ENCODE measurements at places on chromosomes 4 and X. TPM values are rescaled to one million over a fixed set of nuclear protein-coding genes. Genes with fewer than 3 reads are reported as not detected.

- H3K4me1 ChIP-seq, result peaks cover 51% of the 10 kb centered on the region
- H3K27me3 ChIP-seq, result no peaks in the 10 kb centered on the region
- no peaks in the 10 kb centered on the region for H3K36me3 ChIP-seq
- H3K4me3 ChIP-seq, result peak overlapping the region; percentile 27
Observed at GRCh38 chr4:76198411-76199237, 15.0 kb downstream of the SCARB2 start.

GRCh38 chrX:153708415-153708814 is 15.8 kb downstream of the BCAP31 start:
- no peaks in the 10 kb centered on the region for H3K27me3 ChIP-seq
- H3K4me3 ChIP-seq, result no peak overlapping the region
- DNase-seq, result peak; percentile 82
- no peaks in the 10 kb centered on the region for H3K4me1 ChIP-seq
- H3K36me3 ChIP-seq, result peaks cover 1% of the 10 kb centered on the region

GRCh38 chr4:113565702-113566012 is 195.9 kb downstream of the CAMK2D start:
- H3K4me3 ChIP-seq, result no peak overlapping the region
- no peak overlapping the region for H3K27ac ChIP-seq
- H3K36me3 ChIP-seq, result no peaks in the 10 kb centered on the region

GRCh38 chr4:177410566-177410965 is 31.7 kb downstream of the AGA start:
- H3K4me1 ChIP-seq, result no peaks in the 10 kb centered on the region
- no peak overlapping the region for H3K4me3 ChIP-seq
- no peak for DNase-seq
- H3K36me3 ChIP-seq, result no peaks in the 10 kb centered on the region
- H3K27me3 ChIP-seq, result no peaks in the 10 kb centered on the region

DNA sequence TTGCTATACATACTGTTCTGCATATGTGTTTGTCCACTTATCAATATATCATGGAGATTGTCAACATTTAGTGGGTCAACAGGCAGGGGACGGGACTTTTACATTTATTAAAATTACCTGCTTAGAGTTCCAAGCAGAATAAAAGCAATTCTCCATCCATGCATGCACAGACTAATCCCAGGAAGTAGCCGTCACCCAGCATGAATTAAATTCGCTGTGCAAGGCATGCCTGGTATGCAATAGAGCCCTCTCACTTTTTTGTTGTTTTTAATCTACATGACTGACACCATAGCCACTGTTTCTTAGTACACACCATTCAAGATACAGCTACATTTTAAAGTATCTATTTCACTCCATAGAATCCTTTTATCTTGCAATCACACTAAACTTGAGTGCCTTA is 108.9 kb downstream of the USP46 start:
- no peak overlapping the region for H3K27ac ChIP-seq
- no peak overlapping the region for H3K4me3 ChIP-seq
- no peaks in the 10 kb centered on the region for H3K4me1 ChIP-seq
- H3K27me3 ChIP-seq, result no peaks in the 10 kb centered on the region

DNA sequence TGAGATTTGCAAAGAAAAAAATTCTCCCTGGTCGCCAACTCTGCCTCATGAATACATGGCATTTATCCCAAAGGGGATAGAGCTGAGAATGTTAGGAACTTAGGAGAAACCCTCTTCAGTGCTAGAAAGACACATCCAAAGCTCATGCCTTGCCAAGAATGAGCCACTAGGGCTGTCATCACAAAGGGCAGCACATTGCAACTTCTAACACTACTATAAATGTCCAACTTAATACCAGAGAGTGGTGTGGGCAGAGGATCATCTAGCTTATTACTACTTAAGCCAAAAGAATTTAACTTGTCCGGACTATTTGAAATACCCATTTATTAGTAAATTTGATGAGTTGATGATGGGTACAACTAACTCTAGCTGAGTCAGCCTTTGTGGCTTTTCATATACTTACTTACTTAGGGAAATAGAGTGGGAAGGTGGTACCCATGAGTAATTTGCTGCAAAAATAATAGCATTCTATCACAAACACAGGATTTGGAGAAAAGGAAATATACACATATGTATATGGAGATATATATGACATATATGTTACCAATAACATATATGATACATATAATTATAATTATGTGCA is 66.3 kb upstream of the GAB1 start:
- H3K4me1 ChIP-seq, result no peaks in the 10 kb centered on the region
- no peak overlapping the region for H3K4me3 ChIP-seq
- no peaks in the 10 kb centered on the region for H3K36me3 ChIP-seq
- no peak overlapping the region for H3K27ac ChIP-seq
- no peaks in the 10 kb centered on the region for H3K27me3 ChIP-seq

GRCh38 chrX:133544115-133544514 is 128.8 kb upstream of the GPC4 start:
- no peak overlapping the region for H3K4me3 ChIP-seq
- H3K27ac ChIP-seq, result no peak overlapping the region
- no peaks in the 10 kb centered on the region for H3K36me3 ChIP-seq
- peak; percentile 72 for DNase-seq
- no peaks in the 10 kb centered on the region for H3K27me3 ChIP-seq

GRCh38 chr4:40514497-40514951 is 115.1 kb downstream of the RBM47 start:
- no peaks in the 10 kb centered on the region for H3K27me3 ChIP-seq
- H3K4me3 ChIP-seq, result no peak overlapping the region
- DNase-seq, result no peak
- no peak overlapping the region for H3K27ac ChIP-seq
- no peaks in the 10 kb centered on the region for H3K4me1 ChIP-seq

GRCh38 chrX:119478504-119478903 is 10.3 kb downstream of the SLC25A5 start:
- H3K4me3 ChIP-seq, result no peak overlapping the region
- no peaks in the 10 kb centered on the region for H3K4me1 ChIP-seq
- no peaks in the 10 kb centered on the region for H3K36me3 ChIP-seq

DNA sequence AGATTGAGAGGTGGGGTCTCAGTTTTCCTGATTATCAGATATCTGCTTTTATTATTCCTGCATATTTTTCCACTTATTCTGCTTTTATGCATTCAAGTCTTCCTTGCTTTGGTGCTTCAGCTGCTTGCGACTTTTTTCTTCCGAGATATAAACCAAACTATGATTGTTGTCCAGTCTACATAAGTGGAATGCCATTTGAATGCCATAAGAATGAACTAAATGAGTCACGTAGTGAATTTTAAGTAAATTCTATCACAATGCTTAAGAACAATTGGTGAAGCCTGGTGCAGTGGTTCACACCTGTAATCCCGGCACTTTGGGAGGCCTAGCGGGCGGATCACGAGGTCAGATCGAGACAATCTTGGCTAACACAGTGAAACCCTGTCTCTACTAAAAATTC is 189.1 kb downstream of the PCDH18 start:
- no peaks in the 10 kb centered on the region for H3K4me1 ChIP-seq
- no peak overlapping the region for H3K27ac ChIP-seq
- no peaks in the 10 kb centered on the region for H3K36me3 ChIP-seq
- H3K27me3 ChIP-seq, result no peaks in the 10 kb centered on the region
- H3K4me3 ChIP-seq, result no peak overlapping the region
- peak; percentile 71 for DNase-seq

DNA sequence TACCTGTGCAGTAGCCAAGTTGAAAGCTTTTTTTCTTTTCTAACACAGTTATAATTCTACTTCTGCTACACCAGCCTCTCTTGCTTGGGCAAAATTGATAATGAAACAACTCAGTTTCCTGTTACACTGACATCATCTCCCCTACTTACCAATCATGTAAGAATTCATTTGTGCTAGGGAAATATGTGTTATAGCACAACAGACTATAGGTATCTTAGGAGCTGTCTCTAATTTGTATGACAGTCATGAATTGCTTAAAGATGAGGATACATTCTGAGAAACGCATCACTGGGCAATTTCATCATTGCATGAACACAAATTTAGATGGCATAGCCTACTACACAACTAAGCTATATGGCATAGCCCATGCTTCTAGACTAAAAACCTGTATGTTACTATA is 246.3 kb upstream of the ANKRD50 start:
- no peaks in the 10 kb centered on the region for H3K36me3 ChIP-seq
- no peak for DNase-seq
- no peak overlapping the region for H3K4me3 ChIP-seq

DNA sequence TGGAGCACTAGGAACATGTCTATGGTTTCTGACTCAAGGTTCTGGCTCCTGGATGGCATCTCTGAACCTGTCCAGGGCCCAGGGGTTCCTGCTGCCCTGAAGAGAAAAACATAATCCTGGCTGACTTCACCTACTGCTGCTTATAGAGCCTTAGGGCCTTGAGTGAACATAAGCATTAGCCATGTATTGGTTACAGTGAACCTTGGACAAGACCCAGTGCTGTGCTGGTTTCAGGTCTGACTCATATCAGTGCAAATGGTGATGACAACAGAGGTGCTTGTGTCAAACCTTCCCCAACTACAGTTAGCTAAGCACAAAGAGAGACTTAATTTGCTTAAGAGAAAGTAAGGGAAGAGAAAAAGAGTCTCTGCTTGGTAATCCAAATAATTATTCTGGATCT is 1047.2 kb downstream of the GLUD2 start:
- H3K27ac ChIP-seq, result no peak overlapping the region
- no peaks in the 10 kb centered on the region for H3K4me1 ChIP-seq
- no peaks in the 10 kb centered on the region for H3K36me3 ChIP-seq
- H3K4me3 ChIP-seq, result no peak overlapping the region

- DNase-seq, result peak; percentile 65
- H3K27ac ChIP-seq, result peak overlapping the region; percentile 4
- no peak overlapping the region for H3K4me3 ChIP-seq
- no peaks in the 10 kb centered on the region for H3K36me3 ChIP-seq
Observed at GRCh38 chrX:52923781-52924241, 26.7 kb downstream of the FAM156B start.

- DNase-seq, result no peak
- no peaks in the 10 kb centered on the region for H3K36me3 ChIP-seq
Observed at GRCh38 chr4:100879471-100879870, 361.6 kb upstream of the EMCN start.

DNA sequence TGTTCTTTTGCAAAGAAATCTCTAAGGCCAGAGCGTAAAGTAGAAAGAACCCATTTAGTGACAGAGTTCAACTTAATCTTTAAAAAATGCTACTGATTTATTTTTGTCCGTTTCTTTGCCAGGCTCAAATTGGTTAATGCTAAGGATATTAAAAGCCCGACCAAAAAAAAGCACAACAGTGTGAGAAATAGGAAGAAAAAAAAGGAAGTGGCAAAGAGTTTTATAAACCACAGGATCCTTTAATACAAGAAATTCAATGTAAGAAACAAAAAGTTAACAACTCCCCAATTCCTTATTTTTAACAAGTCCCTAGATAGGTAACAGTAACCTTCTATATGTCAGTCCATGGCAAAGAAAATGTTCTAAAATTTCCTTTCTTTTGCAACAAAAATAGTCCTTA is 480.4 kb downstream of the ACTRT1 start:
- H3K27ac ChIP-seq, result no peak overlapping the region
- no peaks in the 10 kb centered on the region for H3K27me3 ChIP-seq
- no peak for DNase-seq
- no peak overlapping the region for H3K4me3 ChIP-seq
- no peaks in the 10 kb centered on the region for H3K36me3 ChIP-seq

DNA sequence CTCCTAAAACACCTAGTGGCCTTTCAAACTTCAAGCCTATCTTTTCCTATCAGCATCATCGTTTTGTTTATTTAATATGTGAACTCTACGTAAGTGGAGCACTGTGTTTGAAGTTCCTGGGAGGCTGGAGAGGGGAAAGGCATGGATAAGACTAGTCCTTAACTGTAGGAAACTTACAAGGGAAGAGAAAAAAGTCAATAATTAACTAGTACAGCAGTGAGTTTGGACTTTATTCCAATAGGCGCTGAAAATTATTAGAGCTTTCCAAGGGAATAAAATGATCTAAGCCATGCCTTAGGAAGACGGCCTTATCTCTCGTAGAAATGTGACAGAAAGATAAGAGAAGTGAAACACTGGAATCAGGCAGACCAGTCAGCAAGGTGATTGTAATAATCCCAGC is 55.3 kb downstream of the AMOT start:
- no peaks in the 10 kb centered on the region for H3K36me3 ChIP-seq
- no peak overlapping the region for H3K27ac ChIP-seq
- DNase-seq, result no peak
- H3K4me3 ChIP-seq, result no peak overlapping the region

DNA sequence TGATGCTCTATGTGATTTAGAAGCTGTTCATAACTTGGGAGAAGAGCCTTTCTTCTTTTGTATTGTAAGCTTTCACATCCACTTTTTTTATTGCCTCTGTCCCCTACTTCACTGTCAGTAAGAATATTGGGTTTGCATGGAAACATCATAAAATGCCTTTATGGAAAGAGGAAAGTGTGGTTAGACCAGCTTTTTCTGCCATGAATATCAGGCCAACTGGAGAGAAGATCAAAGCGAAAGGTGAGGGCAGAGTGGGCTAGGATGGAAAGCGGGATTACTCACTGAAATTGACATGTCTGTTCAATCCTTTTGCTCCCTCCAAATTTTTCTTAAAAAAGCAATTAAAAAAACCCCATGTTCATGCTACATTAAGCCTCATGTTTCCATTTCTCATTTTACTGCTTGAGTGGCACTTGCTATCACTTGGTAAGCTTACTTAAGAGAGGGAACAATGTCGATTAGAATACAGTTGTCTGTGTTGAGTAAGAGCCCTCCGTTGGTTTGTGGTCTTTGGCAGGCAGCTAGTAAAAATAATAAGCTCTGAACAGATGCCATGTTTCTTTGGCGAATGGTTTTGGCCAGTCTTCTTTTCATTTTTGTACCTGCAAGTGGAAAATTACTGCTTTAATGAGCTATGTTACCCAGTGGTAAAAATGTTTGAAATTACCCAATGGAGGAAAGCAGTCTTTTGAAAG is 35.9 kb downstream of the SUPT20HL1 start:
- DNase-seq, result peak; percentile 83
- no peaks in the 10 kb centered on the region for H3K4me1 ChIP-seq
- no peaks in the 10 kb centered on the region for H3K27me3 ChIP-seq
- H3K36me3 ChIP-seq, result no peaks in the 10 kb centered on the region
- H3K27ac ChIP-seq, result no peak overlapping the region
- no peak overlapping the region for H3K4me3 ChIP-seq

GRCh38 chr4:98310867-98311266 is 49.7 kb downstream of the RAP1GDS1 start:
- H3K27ac ChIP-seq, result no peak overlapping the region
- H3K36me3 ChIP-seq, result no peaks in the 10 kb centered on the region
- DNase-seq, result no peak
- no peaks in the 10 kb centered on the region for H3K27me3 ChIP-seq

GRCh38 chrX:17846045-17846444 is 15.1 kb downstream of the RAI2 start:
- no peak overlapping the region for H3K27ac ChIP-seq
- no peak overlapping the region for H3K4me3 ChIP-seq
- H3K27me3 ChIP-seq, result no peaks in the 10 kb centered on the region
- H3K4me1 ChIP-seq, result no peaks in the 10 kb centered on the region

- H3K27ac ChIP-seq, result no peak overlapping the region
- no peaks in the 10 kb centered on the region for H3K4me1 ChIP-seq
- DNase-seq, result peak; percentile 69
- no peaks in the 10 kb centered on the region for H3K27me3 ChIP-seq
- no peak overlapping the region for H3K4me3 ChIP-seq
Observed at GRCh38 chrX:40140706-40141499, 43.1 kb upstream of the BCOR start.

The SCML2 gene
- total RNA-seq, result 1.8 TPM

The GPR82 gene
- not detected for total RNA-seq

The CYBB gene
- total RNA-seq, result under 0.01 TPM

The CC2D2A gene
- total RNA-seq, result 26.5 TPM

The CPZ gene
- 20.8 TPM for total RNA-seq

The KIT gene
- 0.50 TPM for total RNA-seq

The MAGIX gene
- 1.7 TPM for total RNA-seq

The VCX gene
- total RNA-seq, result not detected

The DCAF16 gene
- 19.0 TPM for total RNA-seq

The NBDY gene
- total RNA-seq, result 5.8 TPM

The TCEAL5 gene
- total RNA-seq, result not detected

The VSIG1 gene
- not detected for total RNA-seq

The PFKFB1 gene
- total RNA-seq, result not detected

The ZNF674 gene
- 6.9 TPM for total RNA-seq

The LDOC1 gene
- total RNA-seq, result 11.9 TPM

The CASK gene
- total RNA-seq, result 78.3 TPM
